ENCODE measurements at places on chromosomes 2 and 18.

DNA sequence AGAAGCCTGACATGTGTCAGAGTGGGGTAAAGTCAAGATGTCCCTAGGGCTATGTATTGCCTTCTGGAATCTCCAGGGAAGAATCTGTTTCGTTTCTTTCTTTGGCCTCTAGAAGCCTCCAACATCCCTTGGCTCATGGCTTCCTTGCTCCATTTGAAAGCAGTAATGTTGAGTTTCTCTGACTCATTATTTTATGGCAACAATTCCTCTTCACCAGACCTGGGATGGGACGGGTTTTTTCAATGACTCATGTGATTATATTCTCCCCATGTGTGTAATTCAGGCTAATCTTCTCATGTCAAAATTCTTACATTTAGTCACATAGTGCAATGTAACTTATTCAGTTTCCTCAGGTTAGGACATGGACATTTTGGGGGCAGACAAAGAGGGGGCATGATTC is 1038.6 kb downstream of the CBLN2 start:
- DNase-seq = no peak

DNA sequence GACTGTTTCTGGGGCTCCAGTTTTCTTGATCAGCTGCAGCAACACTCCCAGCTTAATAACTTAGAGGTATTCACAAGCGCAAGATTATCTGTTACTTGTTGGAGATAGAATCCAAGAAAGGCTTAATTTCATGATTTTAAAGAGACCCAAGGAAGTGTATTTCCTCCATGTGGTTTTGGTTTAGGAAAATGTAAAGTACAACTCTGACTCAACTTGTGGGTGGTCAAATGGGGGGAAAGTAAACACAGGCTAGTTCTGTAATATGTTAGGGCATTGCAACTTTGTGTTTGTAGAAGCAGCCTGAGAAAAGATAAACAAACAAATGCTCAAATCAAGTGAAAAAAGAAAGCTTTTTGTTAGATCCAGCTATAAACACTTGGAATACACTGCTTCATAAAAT is 90.1 kb upstream of the COL3A1 start:
- no peak for DNase-seq

DNA sequence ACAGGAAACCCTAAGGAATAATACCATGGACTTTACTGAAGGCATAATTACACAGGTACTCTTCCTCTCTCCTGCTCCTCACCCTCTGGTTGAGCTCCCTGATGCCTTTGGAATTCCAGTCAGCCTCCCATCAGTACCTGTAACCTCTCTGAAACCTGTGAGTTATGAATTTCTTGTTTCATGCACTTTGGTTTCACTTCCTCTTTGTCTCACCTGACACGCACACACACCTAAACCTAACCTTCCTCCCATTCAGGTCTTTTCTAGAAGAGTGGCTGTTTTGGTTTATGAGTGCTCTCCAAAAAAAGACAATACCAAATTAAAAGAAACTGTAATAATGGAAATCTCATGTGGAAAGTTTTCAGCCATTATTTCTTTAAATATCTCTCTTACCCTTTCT is 451.3 kb upstream of the VWC2L start:
- DNase-seq = no peak

- no peak for DNase-seq
Measured at GRCh38 chr18:76407681-76408080, 87.4 kb downstream of the ZNF516 start.
